ENCODE measurements at places on chromosomes 7 and 10.

- DNase-seq = no peak
These were observed 7.9 kb downstream of the NUDT13 start for GRCh38 chr10:73117976-73118743.

GRCh38 chr10:51073453-51074237 lies 642 bp upstream of the PRKG1 start:
- no peak for DNase-seq

GRCh38 chr7:132614428-132615318 lies 38.4 kb upstream of the PLXNA4 start:
- DNase-seq = no peak

GRCh38 chr7:130426564-130426963 lies 14.3 kb downstream of the CEP41 start:
- DNase-seq = no peak

DNA sequence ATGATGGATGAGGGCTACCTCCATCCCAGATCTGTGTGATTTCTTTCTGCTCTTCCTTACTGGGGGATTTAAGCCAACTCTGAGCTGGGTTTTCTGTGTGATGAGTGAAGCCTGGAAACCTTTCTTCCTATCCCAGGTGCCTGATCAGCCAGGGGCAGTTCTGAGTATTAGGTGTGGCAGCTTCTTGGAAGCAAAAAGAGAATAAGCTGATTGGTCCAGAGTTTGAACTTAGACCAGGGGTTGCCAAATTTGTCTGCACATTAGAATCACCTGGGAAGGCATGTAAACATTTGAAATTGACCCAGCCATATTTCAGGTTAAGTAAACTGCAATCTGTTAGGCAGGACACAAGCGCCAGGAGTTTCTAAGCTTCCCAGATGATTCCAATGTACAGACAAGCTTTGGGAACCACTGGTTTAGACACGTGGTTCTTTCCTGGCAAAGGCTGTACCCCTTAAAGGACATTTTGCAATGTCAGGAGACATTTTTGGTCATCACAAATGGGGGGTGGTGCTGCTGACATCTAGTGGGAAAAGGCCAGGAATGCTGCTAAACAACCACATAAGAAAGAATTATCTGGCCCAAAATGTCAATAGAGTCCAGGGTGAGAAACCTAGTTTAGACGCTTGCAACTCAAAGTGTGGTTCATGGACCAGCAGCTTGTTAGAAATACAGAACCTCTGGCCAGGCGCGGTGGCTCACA lies 160.5 kb upstream of the GHITM start:
- DNase-seq = no peak

- no peak for DNase-seq
These were observed 69.4 kb downstream of the DNAJB6 start for GRCh38 chr7:157405914-157406810.

DNA sequence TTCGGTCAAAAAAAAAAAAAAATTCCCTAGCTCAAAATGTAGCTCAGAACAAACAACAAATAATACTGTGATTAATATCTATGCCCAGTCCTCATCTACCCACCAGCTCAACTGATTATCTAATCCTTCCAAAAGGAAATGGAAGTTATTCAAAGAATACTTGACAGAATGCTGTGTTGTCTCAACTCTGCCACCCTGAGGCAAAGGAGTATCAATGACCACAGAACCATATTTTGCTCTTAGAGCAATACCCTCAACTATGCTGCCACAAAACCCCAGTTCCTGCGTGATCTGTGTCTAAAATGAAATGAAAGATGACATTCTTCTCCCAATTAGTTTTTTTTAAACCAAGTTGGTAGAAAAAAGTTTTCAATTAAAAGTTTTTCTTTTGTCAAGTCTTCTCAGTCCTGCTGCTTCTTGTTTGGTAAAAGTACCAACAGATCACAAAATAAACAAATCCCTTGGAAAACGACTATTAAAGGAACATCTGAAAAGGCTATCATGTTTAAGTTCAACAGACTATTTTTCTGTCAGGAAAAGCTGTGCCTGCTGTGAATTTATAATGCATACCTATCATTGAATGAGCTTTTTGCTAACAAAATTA lies 21.6 kb downstream of the RBM28 start:
- no peak for DNase-seq

GRCh38 chr10:124742413-124743190 lies 1.6 kb downstream of the FAM53B start:
- no peak for DNase-seq

DNA sequence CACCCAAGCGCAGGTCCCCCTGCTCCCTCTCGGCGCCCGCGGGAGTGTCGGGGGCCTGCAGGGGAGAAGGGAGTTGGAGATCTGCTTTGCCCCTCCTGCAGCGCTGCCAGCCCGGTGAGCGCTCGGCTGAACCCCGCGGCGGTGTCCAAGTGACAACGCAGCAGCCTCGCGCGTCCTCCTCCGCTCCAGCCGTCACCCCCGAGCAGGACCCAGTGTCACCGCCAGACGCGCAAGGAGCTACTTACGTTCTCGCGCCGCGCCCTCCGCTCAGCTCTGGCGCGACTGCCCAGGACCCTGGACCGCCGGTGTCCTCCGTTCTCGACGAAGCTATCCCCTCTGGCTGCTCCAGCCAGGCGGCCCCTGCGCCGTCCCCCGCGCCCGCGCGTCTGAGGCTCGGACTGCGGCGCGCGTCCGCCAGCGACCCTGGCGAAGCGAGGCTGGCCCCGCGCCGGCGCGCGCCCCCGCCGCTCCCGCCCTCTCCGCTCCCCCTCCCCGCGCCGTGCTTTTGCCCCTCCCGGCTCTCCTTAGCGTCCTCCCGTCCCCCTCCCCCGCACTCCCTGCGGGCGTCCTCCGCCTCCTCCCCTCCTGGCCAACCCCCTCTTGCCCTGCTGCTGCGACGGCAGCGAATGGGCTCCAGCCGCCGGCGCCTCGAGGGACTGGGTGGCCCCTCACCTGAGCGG lies at the start of gene NRCAM:
TSS of gene NRCAM (minus strand) at position 439 of the 680 bp plus-strand sequence. CDS start 216,372 bp downstream, outside the sequence.
- DNase-seq = peak; percentile 5

- DNase-seq = no peak
These were observed 123.9 kb downstream of the COL26A1 start for GRCh38 chr7:101486433-101487104.

DNA sequence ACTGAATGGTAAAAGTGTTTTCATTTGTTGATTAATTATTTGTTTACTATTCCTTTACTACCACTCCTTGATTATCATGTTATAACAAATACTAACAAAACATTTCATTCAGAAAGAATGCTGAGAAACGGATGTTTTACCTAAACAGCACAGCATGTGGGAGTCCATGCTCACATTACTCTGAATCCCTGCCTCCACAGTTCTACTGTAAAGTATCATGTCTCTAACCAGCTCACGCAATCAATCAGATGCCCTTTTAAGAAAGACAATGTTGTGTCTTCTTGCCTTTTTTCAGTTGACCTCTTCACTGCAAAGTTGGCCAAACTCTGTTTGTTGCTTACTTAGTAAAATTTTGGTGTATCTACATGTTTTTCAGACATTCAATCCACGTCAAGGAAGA lies 232.5 kb upstream of the MDFIC start:
- DNase-seq = no peak

- no peak for DNase-seq
These were observed 248.7 kb downstream of the TSPAN12 start for GRCh38 chr7:120609136-120609753.

GRCh38 chr7:29613100-29613499 lies 49.5 kb downstream of the PRR15 start:
- DNase-seq = no peak

GRCh38 chr7:102122026-102122425 lies 164.6 kb upstream of the SH2B2 start:
- peak; percentile 27 for DNase-seq

DNA sequence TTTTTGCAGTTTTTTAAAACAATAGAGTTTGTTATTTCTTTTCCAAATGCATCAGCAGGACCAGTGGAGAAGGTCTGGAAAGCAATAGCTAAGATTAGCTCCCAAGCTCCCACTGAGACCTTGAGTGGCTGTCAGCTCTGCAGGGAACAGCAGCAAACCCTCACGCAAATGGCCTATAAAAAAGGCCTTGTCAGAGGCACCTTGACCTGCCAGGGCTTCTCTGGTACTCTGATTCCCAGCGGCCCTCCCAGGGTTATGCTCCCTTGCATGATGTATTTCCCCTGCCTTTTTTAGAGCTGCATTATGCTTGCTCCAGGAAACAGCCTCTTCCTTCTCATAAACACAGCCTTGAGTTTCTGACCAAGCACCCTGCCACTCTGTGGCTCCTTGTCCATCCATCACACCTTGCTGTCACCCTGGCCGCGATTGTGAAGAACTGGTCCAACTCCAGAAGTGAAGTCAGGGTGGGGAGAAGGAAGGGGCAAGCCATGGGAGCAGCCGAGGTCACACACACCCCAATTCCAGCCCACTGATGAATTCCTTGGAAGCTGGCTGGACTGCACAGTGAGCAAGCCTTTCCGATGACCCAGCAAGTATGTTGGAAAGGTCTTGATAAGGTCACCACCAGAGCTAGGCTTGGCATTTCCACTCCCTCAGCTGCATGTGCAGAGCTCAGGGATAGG lies 35.3 kb upstream of the NKX2-3 start:
- no peak for DNase-seq

DNA sequence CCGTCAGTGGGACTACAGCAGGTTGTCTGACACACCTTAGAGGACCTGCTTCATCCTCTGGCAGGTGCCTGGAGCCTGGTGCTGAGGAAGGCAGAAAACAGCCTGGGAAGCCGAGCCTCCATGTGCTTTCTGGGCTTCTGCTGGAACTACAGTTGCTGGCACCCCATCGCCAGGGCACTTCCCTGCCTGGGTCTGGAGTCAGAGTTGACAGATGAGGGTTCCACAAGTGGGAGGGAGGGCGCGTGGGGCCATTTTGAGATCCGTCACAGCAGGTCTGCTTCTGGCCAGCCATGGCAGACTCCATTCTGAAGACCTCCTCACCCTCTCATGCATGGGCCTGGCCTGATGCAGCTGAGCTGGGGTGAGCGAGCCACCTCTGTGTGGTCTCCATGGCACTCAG lies 33.2 kb upstream of the TCERG1L start:
- no peak for DNase-seq

GRCh38 chr7:85068799-85069198 lies 118.1 kb downstream of the SEMA3D start:
- no peak for DNase-seq

DNA sequence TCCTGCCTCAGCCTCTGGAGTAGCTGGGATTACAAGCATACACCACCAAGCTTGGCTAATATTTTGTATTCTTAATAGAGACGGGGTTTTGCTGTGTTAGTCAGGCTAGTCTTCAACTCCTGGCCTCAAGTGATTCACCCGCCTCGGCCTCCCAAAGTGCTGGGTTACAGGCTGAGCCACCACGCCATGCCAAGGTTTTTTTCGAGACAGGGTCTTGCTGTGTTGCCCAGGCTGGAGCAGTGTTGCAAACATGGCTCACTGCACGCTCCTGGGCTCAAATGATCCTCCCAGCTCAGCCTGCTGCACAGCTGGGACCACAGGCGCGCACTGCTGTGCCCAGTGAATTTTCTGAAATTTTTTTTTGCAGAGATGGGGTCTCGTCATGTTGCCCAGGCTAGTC lies 3.3 kb upstream of the SEC31B start:
- DNase-seq = no peak

DNA sequence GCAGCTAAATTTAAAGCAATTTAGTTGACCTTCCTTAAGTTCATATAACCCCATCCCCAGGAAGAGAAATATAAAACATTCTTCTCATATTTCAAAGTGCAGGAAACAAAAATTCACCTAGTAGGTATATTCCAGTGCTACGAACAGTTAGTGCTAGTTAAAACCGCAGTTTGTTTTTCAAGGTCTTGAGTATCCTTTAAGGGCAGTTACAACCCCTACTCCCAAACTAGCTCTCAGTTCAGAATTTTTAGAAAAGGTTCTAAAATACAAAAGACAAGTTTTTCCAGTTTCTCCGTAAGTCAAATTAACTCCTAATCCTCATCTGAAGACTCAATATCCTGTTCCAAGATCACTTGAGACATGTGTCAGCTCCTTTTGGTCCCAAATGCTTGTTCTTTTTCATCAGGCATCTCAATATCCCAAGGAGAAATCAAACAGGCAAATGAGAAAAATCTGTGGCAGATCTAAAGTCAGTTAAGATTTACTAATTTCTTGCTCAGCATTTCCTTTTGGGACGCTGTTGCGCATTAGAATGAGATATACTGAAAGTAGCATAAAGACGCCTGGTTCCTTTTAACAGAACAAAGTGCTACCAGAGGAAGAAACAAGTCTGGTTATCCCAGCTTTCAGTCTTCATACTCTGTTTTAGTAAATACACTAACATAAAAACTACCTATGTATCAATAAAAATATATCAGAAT lies 51.8 kb downstream of the ARHGAP12 start:
- no peak for DNase-seq

DNA sequence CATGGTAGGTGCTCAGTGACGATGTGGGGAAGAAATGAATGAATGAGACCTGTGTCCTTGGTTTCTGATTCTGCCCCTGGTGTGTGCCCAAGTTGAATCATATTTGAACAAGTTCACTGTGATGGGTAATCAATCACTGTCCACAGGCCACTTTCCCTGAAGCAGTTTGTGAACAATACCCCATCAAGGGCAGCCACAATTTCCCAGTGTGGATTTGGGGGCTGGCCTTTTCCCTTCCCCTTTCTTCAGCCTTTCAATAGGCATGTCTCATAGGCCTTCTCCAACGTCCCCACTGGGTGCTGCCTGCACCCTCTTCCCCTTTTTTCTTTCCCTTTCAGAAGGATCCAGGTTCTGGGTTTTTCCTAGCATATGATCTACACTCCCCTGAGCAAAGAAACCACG lies 64.7 kb downstream of the CREB5 start:
- DNase-seq = no peak

DNA sequence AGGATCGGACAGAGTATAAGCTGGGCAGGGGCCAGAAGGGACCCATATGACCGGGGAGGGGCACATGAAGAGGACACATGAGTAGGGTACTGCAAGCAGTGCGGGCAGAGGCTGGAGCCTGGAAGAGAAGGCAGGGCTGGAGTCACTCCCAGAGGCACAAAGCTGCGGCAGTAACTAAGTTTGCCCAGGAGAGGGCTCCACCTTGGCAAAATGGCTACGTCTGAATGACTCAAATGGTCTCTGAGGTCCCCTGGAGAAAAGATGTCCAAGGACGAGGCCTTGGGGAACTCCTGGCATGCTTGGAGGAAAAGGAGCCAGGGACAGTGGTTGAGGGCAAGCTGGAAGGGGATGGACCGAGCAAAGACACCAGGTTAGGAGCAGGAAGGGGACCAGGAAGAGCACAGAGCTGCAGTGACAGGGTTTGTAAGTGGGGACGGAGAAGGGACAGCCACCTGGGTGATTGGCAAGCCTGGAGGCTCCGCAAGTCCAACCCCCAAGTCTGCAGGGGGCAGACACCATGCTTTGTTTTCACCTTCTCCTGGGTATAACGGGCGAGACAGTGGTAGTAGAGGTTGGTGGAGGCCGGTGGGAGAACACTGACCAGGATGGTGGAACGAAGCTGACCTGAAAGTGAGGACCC lies 43.1 kb upstream of the LBX1 start:
- DNase-seq = peak; percentile 33

DNA sequence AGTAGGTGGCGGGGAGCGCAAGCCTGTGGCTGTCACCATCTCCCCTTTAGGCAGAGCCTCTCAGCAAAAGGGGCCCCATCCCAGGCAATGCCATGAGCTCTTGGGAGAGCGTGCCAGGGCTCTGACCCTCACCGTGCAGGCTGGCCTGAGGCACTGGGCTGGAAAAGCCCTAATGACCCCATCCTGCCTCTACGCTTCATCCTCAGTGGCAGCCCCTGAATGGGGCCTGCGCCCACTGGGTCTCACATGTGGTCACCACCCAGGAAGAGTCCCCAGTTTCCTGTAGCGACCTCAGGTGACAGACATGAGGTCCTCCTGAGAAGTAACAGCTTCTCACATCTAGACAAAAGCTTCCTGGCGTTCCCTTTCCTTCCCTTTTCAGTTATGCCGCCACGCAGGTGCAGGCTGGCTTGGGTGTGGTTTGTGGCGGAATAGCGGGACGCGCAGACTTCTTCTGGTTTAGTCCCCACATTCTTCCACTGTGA lies 59.2 kb downstream of the CLEC2L start:
- DNase-seq = no peak

- DNase-seq = no peak
These were observed 163.2 kb downstream of the JAZF1 start for GRCh38 chr7:28017372-28017771.
